A549 treated with Mapracorat at 1 μM for 4 hours (cell line): ENCODE measurements at places on chromosomes 3 and 15. TPM values are rescaled to one million over a fixed set of nuclear protein-coding genes. Genes with fewer than 3 reads are reported as not detected.

EPHA6 gene
- 0.07 to 0.33 TPM (median 0.18 TPM) in 4 of 5 replicates, not detected in the other for total RNA-seq

LXN gene
- total RNA-seq, result 52.7 to 66.9 TPM (median 53.5 TPM) in 5 replicates

SENP8 gene
- total RNA-seq, result 1.7 to 2.0 TPM (median 1.8 TPM) in 5 replicates

INSYN1 gene
- total RNA-seq, result 0.95 to 3.1 TPM (median 1.4 TPM) in 5 replicates

CDHR4 gene
- total RNA-seq, result 0.10 to 0.64 TPM (median 0.22 TPM) in 5 replicates

PRR23A gene
- total RNA-seq, result not detected in 5 replicates

LSAMP gene
- total RNA-seq, result 0.06 to 0.38 TPM (median 0.24 TPM) in 5 replicates

SPTSSB gene
- not detected in 5 replicates for total RNA-seq

UBAP1L gene
- total RNA-seq, result 0.55 to 2.0 TPM (median 0.74 TPM) in 5 replicates

CYP11A1 gene
- total RNA-seq, result not detected in 5 replicates

VILL gene
- total RNA-seq, result 0.07 to 0.32 TPM (median 0.18 TPM) in 4 of 5 replicates, not detected in the other

DUOXA2 gene
- not detected in 5 replicates for total RNA-seq

HIGD2B gene
- not detected in 5 replicates for total RNA-seq

GOLGA6A gene
- 0.07 to 0.26 TPM (median 0.10 TPM) in 5 replicates for total RNA-seq
